Suppressor macrophage treated with lipopolysaccharide for 1 hour (primary cell): ENCODE measurements at places on chromosomes 16 and 17.
A peak's percentile ranks its signal among the peaks of the same experiment; 100 is the strongest.

DNA sequence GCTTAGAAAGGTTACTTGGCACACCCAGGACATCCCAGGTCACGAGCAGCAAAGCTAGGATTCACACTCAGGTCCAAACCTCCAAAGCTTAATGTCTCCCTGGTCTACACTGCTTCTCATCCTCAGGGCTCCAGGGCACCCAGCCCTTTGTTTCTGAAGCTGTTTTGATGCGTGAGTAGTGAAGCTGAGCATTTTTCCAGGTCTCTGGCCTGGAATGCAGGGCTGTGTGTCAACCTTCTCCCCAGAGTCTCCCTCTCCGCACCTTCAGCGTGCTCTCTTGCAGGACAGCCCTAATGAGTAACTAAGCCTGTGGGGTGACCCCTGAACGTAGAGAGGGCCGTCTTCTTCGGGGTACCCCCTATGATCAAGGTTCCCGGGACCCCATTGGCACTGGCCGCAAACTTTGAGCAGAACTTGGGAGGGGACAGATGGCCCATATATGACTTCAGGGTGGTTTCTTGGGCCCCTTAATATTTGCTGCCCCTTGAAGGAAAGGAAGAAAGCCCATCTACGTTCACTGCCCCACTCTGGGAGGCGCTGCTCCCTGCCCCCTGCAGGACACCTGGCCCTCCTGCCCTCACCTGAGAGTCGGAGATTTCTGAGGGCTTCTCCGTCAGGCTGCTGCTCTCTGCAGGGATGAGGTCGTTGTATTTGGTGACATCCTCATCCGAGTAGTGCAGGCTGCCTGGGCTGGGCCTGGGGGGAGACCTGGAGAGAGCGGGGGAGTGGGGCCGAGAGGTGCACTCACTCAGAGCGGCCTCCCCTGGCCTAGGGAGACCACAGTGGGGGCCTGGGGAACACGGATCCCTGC is 36.4 kb upstream of the CDC42EP4 start:
- no peak for DNase-seq

- DNase-seq, result no peak
These were observed 96.2 kb downstream of the BANP start for GRCh38 chr16:88047462-88047861.

- DNase-seq, result no peak
These were observed 642.7 kb downstream of the HS3ST4 start for GRCh38 chr16:26334218-26335111.

DNA sequence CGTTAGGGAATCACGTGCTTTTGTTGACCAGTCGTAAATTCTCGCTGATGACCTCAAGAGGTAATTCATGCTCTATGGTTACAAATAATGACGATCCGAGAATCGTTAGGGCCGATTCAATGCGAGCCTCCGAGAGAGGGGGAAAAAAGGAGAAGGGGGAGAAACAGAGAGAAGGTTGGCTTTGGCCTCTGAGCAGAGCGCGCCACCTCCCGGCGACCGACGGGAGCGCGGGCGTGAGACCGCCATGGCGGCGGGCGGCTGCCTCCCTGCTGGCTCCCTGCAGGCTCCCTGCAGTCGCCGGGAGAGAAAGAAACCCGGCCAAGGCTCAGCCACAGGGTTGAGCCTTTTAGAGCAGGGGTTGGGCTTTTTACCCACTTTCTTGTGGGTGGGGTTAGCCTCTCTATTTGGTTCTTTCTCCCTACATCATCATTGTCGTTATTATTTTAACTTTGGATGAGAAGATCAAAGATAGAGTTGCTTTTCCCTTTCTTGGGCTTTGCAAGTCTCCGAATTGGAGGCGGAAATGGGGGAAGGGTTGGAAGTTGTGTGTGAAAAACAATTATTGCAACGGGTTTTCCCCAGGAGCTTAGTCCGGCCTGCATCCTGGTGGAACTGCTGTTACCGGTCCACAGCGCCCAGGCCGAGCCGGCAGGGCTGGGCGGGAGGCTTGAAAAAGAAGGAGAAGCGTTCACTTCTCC is 410 bp upstream of the HOXB5 start:
- DNase-seq, result peak; percentile 90

DNA sequence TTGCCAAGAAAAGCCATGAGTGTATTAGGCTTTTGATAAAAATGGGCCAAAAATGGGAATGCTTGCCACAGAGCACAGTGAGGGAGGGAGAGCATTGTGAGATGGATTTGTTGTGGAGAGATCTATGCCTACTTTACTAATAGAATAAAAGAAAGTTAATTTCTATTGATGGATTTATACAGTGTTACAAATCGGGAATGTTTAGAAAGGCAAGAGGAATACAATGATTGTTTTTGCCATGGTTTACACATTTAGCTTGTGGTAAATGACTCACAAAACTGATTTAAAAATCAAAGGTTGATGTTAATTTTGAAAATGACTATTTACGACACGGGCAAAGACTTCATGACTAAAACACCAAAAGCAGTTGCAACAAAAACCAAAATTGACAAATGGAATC is 16.6 kb downstream of the CCL4 start:
- no peak for DNase-seq

- no peak for DNase-seq
These were observed 105.2 kb upstream of the SHISA6 start for GRCh38 chr17:11135819-11136218.
